ENCODE measurements at places on chromosomes 3 and 15.

DNA sequence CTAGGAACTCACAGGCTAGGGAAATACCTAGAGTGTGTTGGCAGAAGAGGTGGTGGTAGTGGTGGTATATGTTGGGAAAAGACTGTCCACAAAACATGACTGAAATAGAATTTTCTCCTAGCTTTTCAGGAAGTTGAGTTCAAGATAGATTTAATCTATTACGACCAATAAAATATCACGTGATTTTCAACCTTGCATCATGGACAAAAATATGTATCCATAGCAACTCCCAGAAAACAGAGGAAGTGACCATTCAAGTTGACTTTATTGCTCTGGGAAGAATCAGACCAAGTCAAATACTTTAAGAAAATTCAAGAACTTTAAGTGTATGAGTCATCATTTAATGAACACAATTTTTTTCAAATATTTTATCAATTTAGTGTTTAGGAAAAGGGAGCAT lies 347.0 kb upstream of the ZNF385D start:
- DNase-seq, result no peak

DNA sequence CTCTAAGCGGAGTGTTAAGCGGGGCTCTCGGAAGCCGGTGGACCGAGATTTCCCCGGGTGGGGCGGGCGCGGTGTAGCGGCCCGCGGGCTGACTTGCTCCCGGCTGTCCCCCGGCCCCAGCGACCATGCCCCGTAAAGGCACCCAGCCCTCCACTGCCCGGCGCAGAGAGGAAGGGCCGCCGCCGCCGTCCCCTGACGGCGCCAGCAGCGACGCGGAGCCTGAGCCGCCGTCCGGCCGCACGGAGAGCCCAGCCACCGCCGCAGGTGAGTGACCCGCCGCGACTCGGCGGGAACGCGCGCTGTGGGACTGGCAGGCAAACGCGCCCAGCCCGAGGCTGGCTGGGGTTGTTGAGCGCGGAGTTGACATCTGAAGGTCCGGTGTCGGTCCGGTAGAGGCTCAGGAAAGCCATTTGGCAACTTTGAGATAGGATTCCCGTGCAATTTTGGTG lies 1.3 kb downstream of the SMC4 start:
- DNase-seq, result peak; percentile 74

DNA sequence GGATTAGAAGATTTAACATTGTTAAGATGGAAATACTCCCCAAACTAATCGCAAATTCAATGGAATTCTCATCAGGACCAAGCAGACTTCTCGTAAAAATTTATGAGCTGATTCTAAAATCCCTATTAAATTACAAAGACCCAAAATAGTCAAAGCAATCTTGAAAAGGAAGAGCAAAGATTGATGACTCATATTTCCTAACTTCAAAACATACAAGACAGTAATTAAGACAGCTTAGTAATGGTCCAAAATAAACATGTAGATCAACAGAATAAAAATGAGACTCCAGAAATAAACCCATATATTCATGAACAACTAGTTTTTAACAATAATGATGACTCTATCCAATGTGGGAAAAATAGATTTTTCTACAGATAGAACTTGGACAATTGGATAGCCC lies 148.7 kb downstream of the SI start:
- DNase-seq, result no peak

DNA sequence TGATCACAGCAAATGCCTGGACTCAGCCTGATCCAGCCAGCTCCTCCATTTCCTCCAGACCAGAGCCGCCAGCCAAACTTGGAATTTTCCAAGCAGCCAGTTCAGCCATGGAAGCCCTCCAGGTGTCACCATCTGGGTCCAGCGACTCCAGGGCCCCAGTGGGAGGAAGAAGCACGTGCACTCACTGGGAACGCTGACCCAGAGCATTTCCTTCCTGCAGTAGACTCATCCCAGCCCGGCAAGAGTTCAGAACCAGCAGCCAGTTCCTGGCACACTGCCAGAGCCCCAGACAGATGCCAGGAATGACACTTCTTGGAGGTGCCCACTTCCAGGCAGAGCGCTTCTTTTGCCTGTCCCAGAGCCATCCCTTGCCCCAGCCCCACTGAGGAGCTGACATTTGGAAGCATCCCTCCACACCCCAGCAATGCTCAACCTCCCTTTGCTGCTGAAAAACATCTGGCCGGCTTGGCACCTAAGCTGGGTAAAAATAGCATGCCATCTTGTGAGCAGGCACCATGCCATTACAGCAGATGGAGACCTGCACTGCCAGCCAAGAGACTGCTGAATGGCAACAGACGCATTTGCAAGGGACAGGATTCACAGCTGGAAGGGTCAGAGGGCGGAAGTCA lies 460.3 kb upstream of the PROK2 start:
- DNase-seq, result no peak

GRCh38 chr3:73867524-73867923 lies 242.8 kb upstream of the PDZRN3 start:
- DNase-seq, result no peak

GRCh38 chr3:59433546-59433945 lies 383.7 kb upstream of the CFAP20DC start:
- DNase-seq, result no peak

DNA sequence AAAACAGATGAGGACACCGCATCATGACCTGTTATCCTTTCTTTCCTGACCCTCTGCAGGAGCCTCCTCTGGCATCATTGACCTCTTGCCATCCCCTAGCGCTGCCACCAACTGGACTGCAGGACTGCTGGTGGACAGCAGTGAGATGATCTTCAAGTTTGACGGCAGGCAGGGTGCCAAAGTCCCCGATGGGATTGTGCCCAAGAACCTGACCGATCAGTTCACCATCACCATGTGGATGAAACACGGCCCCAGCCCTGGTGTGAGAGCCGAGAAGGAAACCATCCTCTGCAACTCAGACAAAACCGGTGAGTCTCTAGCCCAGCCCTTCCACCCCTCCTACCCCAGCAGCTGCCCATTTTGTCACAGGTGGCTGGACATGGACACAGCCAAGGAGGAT lies 218.4 kb upstream of the TRIM42 start:
- DNase-seq, result no peak

DNA sequence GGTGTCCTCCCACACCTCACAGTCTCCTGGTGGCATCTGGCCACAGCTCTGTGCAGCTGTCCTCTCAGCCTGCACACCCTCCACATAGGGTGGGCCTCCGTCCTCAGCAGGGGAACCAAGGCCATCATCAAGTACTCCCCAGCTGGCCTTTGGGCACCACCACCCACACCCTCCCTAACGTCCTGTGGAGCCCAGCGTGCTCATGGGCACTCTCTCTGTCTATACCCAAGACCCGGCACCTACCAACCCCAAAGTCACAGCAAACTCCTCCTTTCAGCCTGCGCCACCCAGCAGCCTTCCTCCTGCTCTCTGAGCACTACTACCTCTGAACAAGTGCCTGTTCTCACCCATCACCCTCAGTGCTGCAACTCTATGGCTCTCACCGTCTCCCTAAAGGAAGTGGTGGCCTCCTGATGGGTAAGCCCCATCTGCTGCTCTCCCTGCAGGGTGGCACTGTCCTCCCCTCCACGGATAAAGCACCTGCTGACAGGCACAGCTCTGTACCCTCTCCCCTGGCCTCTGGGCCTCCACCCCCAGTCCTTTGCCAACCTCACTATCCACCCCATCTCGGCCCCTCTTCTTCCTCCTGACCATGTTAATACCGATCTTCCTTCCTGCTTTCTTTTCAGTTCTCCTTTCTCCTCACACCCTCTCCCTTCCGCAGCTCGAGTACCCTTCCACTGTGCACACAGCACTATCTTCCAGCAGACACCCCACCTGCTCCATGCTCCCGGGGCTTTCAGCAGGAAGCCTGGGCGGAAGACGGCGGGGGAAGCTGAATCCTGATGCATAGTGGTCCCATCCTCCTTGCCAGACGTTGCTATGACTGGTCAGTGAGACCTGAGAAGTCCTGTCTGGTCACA lies 31.5 kb downstream of the SLC41A3 start:
- DNase-seq, result no peak

DNA sequence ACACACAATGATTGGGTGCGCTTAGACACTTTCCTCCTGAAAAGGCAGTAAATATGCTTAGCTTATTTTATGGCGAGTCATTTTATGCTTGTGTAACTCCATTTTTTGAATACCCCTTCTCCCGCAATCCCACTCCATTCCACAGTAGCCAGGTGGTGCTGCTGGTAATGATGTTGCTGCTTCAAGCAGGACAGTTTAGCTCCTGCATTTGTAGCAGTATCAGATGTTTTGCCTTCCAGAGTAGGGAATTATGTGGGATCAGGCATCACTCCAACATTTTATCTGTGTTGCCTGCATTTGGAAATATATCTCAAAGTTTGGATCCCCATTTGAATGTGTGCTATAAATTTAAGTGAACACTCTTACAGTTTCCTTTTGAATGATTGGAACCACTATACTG lies 302.1 kb upstream of the SGO1 start:
- no peak for DNase-seq

GRCh38 chr3:62237286-62237948 lies 135.9 kb downstream of the FEZF2 start:
- DNase-seq, result no peak

DNA sequence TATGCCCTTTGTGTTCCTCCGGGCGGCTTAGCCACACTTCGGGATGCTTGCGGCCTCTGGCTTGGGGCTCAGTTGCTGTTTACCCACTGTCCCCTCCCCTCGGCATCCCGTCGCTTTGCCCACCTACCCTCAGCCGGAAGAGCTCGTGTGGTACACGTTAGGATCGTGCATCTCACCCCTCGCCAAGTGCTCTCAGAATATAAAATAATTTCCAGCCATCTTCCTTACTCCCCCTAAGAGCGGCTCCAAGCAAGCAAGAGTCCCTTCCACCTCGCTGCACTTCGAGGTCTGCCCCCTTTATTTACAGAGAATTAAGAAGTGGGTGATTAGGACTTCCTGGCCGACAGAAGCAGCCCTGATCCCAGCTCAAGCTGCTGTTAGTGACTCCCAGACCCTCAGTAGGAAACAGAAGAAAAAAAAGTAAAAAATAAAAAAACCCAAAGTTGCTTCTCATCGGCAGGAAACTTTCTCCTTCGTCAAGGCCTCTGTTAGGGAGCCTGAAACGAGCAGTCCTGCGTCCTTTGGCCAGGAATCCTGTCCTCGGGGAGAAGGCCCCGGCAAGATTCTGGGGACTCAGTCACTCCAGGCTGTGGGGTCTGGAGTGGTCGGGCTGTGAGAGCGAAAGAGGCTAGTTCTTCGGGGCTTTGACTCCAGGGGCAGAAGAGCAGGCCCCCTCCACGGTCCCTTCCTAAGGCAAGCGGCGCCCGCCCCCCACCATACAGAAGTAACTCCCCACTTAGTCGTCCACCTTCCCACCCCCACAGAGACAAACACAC lies 3.0 kb downstream of the MEIS2 start:
- peak; percentile 80 for DNase-seq

DNA sequence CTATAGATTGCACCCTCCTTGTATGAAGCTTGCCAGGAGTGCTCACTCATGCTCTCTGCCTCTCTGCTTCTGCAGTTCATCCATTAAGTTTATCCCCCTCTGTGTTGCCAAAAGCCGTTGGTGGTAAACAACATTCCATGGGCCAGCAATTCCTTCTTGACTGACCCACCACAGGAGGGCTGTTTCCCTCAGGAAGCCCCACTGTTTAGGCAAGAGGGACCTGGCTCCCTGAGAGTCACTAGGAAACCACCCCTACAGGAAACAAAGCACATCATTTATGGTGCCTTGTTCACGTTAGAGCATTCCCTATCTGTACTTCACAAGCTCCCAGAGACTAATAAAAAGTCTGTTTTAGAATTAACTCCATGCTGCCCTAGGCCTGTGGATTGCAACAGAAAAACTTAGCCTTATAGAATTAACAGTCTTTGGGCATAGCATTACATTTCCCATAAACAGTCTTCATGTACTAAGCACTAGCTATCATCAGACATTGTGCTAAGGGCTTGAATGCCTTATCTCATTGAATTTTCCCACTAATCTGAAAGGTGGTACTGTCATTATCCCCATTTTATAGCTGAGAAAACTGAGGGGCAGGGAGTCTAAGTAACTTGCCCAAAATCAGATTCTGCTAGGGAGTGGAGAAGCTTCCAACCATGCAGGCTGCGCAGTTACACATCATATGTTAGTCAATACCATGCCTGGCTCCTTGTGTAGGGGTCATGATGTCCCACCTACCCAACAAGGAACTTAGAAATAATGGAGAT lies 149.9 kb downstream of the SHQ1 start:
- no peak for DNase-seq

DNA sequence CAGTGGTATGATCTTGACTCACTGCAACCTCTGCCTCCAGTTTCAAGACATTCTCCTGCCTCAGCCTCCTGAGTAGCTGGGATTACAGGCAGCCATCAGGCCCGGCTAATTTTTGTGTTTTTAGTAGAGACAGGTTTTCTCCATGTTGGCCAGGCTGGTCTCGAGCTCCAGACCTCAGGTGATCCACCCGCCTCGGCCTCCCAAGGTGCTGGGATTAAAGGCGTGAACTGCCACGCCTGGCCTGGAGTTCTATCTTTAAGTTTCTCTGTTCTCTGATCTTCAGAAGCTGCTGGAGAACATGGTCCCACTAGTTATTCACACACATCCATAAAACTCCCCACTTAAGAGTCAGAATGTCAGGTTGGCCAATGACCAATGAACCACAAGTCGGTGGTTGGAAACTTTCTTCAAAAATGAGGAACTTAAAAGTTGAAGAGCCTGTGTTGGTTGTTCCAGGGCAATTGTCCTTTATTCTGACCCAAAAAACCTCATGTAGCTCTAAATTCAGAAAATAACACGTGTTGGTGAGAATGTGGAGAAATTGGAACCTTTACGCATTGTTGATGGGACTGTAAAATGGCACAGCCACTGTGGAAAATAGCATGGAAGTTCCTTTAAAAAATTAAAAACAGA lies 55.9 kb upstream of the PIK3CB start:
- no peak for DNase-seq

GRCh38 chr3:28924744-28925360 lies 356.0 kb upstream of the RBMS3 start:
- no peak for DNase-seq

DNA sequence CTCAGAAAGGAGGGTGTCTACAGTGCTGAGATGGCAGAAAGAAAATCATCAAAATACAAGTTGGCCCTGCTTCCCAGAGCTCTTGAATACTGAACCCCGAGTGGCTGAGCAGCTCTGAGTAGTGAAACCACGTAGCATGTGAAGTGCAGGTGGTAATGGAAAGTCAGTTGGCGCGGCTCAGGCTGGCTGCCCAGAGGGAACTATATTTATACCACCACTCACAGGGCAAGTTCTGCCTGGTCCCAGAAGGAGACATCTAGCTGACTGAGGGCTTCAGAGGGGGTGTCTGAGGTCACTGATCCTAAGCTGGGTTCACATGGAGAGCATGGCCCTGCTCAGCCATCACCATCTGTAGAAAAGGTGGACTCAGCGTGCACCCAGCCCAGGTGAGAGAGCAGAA lies 129.6 kb upstream of the AGBL1 start:
- no peak for DNase-seq
